ENCODE measurements at places on chromosomes 2 and 18.

DNA sequence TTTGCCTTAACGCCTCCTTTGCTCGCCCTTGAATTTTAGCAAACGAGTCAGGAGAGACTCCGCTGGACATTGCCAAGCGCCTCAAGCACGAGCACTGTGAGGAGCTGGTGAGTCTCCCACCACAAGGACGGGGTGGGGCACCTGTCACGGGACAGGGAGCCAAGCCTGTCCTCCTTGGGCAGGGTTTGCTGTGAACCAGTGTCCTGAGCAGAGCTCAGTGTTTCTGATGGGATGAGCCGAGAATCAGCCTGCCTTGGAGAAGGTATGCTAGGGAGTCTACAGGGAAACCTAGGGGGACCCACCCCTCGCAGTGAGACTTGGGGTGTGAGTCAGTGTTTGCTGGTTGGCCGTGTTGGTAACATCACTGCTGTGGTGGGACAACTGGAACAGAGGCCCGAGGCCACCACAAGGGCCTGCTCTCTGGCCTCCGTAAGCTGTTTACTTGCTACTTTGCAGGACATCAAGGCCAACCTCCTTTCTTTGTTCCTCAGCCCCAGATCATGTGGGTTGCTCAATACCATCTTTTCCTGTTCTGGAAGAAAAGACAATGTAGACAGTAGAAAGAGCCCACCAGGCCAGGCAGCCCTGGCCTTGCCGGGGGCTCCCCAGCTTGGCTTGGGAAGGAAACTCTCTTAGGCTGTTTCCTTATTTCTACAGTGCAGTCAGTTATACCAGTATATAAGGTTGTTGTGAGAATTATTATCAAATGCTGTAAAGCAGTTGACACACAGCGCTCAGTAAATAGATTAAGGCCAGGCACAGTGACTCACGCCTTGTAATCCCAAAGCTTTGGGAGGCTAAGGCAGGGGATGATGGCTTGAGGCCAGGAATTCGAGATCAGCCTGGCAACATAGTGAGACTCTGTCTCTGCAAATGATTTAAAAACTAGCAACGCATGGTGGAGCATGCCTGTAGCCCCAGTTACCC, 42.4 kb downstream of the ITGB1BP1 start:
- peak; percentile 72 for DNase-seq

DNA sequence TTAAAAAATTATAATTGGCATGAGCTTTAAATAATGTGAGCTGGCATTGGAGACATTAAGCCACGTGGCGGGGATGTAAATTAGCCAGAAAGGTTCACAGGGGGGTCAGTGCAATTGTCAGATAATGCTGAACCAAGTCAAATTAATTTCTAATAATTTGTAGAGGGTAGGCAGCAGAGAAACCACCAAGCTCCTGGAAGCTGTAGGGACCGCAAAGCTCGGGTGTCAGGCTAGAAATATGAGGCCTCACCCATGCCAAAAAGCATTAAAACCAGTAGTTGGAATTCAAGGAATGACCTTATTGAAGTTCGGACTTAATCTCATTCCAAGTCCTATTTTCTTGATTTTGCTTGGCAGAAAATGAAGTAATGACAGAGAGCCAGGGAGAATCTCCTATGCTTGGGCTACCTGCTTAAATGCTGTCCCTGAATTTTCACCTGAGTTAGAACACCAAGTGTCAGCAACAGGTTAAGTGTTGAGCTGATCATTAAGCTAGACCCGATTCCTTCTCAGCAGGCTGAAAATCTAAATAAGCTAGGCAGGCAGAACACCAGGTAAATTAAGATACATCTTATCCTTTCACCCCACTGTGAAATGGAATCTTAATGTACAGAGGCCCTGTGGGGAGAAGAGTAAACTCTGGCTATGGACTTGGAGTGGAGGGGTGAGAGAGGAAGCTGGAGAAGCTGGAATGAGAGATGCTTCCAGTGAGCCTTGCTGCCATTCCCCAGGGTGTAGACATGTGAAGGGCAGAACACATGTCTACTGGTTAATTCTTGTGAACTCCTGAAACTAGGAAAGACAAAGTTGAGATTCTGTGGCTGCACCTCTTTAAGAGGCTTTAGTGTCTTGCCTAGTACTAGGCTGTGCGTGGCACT, 520.0 kb downstream of the SLC4A3 start:
- DNase-seq, result no peak

GRCh38 chr2:16665748-16666448, at the start of gene CYRIA:
TSS of gene CYRIA (minus strand) at chr2:16665834. CDS start at chr2:16588119, 77,715 bp downstream.
- peak; percentile 43 for DNase-seq

DNA sequence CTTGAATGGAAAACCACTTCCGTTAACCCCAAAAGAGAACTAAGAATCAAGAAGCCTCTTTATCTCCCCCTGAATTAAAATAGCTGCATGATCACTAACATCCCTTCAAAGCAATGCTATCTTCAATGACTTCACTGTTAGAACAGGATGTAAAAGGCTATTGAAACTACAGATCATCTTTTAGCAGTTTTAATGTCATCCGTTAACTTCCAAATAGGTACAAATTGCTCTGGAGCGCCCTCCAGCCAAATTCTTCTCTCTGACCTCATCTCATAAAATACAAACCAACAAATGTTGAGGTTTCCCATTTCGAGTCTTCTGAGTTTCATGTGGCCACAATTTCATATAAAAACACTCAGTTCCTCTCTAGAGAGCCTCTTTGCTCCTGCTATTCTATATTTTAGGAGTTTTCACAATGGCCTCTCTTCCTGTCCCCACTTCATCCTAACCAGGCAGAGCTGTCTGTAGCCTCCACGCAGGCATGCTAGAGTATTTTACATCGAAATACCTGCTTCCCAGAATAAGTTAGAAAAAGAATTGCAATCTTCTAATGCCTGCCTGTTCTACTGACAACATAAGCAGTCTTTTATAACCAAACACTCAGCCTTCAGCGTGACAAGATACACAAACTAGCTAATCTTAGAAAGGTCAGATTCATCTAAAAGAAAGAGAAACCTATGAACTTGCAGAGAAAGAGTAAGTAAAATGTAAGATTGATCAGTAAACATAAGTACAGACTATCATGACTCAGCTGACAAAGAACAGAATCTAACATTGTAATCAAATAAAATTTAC, 37.9 kb downstream of the B4GALT6 start:
- no peak for DNase-seq

DNA sequence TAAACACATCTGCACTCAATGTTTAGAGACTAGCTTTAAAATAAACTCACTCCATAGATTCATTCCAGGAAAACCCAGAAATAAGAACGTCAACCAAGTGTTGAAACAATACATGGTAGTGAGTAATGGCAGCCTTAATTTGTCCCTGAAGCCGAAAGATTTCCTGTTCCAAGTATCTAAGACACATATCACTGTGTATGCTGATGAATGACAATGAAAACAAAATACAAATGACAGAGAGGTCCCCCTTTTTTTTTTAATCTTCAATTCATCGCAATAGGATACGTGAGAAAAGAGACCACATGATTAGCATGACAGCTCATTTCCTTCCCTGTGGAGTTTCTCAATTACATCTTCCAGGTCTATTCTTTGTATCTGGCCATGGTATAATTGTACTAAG, 160.5 kb upstream of the STK17B start:
- DNase-seq, result no peak

DNA sequence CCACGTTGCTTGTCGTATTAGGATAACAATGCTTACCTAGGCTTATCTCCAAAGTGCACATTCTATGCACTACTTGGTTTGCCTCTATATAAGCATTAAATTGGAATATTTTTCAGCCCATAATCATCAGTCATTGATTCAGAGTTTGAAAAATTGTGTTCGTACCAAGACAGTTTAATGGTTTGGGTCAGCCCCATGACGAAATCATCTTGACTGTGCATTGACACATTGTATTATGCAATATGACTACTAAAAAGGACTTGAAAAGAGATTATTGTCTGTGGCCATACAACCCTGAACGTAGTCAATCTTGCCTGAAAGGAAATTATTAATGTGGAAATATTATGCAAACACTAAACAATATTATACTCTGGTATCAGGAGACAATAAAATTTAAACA, 141.3 kb downstream of the EML6 start:
- no peak for DNase-seq
